NCI-H748 treated with DMSO at 0.1 percent for 48 hours (cell line): ENCODE measurements at places on chromosomes 2 and 18.

DNA sequence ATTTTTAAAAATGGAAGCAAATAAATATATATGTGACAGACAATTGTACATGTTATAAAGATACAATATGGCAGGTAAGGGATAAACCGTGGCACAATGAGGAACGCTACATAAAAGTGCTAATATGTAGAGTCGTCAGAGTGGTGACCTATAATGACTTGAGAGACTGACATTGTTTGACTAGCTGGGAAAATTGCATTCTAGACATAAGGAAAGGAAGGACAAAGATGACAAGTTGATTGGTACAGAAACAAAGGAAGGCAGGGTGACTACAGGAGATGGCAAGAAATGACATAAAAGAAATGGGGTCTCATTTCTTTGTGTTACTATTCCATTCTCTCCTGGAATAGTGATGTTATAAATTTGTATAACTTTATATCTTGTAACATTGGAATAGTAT is 420.4 kb downstream of the DSC3 start:
- no peak for DNase-seq

- DNase-seq = no peak
Observed at GRCh38 chr2:36780231-36780839, 83.8 kb downstream of the VIT start.

DNA sequence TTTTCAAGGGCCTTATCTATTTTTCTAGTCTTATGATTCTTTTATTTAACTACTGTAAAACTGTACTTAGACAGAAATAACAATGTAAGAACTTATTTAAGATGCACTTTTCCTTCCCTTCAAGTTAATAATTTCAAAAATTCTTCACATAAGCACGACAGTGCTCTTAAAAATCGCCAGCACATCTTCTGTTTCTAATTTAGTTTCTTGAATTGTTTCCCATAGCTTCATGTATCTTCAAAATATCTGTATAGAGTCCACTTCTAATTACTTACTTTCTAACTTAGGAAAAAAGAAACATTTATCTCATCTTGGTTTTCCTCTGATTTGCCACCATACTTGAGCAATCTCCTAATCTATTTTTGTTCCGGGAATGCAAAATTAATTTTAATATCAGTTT is 196.1 kb downstream of the BABAM2 start:
- no peak for DNase-seq

DNA sequence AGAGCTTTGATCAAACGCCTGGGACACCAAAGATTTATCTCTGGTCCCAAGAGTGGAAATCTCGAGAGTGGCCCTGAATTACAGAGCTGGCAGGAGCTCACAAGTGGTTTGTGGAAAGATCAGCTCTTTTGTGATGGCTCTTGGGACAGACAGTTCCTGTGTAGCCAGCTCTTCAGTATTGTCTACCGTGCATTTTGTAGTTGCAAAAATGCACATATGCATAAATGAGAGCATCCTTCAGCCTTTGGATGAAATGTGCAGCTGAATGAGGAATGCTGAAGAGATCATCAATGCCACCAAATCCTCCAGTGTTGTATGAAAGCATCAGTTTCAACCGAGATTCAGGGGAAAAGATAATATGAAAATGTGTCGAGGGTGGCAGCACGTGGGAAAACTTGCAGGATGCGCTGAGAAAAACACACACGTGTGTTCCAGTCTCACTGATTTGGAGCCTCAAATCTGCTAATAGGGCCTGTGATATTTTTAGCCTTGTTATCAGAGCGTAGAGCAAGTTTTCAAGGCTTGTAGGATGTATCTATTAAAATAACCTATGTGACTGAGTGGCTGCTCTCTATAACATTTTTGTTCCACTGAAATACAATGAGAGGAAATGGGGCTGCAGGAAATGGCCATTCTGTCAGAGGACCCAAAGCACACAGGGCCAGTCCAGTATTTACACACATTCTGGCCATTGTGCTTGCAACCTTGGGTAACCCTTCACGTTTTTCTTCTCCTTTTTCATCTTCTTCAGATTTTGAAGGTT is 138.7 kb downstream of the PRKCE start:
- no peak for DNase-seq

DNA sequence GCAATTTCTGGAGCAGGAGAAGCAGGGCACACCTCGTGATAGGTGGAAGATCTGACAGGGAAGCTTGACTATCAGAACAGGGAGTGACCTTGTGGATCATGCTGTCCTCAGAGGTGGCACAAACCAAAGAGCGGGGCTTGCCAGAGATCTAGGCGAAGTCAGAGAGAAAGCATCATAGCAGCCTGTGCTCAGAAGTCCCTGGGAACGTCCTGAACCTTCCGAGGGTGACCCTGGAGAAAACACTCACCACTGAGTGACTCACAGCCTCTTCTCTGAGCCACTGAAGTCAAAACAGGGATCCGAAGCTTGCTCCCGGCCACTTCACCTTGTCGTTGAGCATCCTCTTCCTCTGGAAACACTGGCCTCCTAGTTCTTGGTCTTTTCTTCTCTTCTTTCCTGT is 56.7 kb downstream of the IL1R2 start:
- no peak for DNase-seq

GRCh38 chr18:48323151-48323550 is 86.0 kb downstream of the ZBTB7C start:
- DNase-seq = no peak

DNA sequence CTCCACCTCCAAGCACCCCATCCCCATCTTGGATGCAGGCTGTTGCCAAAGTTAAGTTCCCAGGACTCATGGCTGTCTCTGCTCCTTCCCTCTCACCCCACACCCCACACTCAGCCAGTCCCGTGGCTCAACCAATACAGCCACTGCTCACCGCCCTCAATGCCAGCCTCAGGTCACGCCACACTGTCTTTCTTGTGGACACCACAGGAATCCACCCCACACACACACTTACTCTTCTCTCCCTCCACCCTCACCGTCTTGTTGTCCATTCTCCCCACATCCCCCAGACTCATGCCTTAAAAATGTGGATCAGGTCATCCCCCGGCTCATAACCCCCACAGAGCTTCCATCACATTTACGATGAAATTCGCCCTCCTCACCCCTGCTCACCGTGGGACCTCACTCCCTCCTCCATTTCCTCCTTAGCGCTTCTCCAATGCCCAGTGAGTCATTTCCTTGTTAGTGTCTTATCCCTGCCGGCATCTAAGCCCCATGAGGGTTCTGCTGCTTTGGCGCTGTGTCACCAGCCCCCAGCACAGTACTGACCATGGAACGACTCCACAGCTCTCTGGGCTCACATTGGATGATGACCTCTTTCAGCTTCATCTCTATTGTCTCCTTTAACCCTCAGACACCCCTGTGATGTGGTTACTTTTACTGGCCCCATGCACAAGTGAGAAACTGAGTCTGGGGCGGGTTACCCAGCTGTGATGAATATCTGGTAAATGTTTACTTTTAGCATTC is 13.8 kb downstream of the MLPH start:
- DNase-seq = no peak

DNA sequence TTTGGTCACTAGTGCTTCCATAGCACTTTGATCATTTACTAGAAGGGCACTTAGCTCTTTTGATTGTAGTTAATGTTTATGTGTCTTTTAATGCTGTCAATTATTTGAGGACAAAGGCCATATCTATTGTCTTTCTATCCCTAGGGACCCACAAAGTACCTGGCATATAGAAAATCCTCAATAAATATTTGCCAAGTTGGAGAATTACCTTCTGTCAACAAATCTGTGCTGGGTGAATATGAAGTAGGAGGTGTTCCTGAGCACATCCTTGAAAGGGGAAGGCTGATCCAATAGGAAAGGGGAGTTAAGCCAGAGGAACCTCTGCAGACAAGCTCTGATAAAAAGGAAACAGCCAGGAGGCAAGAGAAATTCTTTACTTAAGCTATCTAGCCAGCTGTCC is 8.2 kb downstream of the DPP4 start:
- DNase-seq = peak; percentile 99

DNA sequence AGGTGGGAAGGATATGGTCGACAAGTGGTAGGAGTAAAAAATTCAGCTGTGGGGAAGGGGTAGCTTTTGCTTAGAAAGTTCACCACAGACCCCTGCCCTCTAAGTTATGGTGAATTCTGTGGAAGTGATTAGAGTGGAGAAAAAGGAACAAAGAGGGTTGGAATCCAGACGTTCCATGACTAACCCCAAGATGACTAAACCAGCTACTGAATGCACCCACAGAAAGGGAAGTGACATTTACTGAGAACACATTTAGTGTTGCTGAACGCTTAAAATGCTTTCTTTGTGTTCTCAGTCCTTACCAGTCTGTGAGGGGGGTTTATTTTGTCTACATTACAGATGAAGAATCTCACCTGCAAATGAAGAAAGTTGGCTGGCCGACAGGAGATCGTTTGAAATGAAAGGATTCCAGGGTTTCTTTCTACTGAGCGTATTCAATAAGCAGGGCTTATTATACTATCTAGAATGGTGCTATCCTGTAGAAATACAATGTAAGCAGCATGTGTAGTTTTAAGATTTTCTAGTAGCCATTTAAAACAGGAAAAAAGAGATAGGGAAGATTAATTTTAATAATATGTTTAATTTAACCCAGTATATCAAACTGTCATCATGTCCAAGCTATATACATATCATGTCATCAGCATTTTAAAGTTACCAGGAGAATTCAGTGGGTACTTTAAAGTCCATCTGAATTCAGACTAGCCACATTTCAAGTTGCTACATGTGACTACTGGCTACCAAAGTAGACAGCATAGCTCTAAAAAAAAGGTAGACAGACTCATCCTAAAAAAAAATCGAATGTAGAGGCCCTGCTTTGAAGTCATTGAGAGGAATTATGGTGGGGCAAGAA is 60.1 kb downstream of the LIMS1 start:
- no peak for DNase-seq

DNA sequence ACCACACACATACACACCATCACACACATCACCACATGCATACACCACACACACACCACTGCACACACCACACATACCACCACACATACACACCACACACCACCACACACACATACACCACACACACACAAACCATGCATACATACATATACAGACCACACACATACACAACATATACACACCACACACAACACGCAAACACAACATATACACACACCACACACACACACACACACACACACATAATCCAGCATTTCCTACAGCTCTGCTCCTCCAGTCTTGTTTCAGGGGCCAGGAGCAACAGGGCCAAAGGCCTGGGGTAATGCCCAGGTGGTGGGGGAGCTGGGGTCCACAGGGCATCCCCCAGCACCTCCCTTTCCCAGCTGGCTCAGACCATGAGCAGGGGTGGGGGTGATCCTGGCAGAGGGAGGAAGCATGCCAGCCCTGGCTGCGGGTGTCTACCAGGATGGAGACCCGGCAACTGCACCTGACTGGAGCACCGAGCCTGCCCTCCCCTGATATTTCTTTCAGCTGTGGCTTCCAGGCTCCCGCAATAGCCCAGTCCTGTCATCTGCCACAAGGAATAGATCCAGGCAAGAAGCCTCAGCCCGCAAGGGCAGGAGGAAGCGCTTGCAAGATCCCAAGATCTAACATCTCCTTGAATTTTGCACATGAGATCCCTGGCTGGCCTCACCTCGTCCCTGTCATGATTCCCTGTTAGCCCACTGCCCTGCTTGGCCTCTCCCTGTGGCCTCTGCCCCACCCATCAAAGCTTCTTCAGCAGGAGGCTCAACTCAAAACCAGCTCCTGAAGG is 196.9 kb downstream of the TNS1 start:
- no peak for DNase-seq

GRCh38 chr2:239274391-239275043 is 126.3 kb downstream of the HDAC4 start:
- DNase-seq = no peak

GRCh38 chr2:58762176-58762781 is 521.2 kb upstream of the FANCL start:
- no peak for DNase-seq

DNA sequence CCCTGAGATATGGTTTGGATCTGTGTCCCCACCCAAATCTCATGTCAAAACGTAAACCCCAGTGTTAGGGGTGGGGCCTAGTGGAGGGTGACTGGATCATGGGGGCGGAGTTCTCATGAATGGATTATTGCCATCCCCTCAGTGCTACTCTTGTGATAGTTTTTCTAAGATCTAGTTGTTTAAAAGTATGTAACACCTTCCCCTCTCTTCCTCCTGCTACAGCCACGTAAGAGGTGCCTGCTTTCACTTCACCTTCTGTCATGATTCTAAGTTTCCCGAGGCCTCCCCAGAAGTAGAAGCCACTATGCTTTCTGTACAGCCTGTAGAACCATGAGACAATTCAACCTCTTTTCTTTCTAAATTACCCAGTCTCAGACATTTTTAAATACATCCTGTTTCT is 16.9 kb downstream of the PUM2 start:
- no peak for DNase-seq

DNA sequence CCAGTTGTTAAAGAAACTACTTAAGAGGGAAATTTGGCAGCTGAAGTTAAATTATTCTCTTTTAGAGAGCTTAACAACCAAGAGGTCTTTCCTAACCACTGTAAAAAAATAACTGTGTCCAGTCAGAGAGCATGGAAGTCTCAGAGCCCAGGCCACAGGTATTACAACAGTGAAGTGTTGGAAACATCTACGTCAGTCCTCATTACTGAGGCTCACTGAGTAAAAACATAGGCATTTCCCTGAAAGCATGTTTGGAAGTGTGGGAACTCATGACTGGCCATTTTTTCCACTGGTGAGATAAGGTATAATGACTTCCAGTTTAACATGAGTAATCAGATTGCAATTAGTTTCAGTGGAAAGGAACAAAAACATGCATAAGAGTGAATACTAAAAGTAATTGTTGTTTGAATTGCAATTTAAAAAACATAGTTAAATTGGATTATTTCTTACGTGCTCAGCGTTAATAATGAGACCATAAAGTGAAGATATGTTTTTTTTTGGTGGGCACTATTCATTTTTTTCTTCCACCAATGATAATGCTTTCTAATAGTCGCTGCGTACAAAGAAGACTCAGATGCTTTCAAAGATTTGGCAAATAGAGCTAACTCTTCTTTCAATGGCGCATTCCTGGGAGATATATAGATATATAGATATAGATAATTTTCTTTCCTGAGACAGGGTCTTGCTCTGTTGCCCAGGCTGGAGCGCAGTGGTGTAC is 60.8 kb downstream of the EFEMP1 start:
- DNase-seq = no peak

- DNase-seq = no peak
Observed at GRCh38 chr18:75323821-75324585, 103.5 kb downstream of the SMIM21 start.

DNA sequence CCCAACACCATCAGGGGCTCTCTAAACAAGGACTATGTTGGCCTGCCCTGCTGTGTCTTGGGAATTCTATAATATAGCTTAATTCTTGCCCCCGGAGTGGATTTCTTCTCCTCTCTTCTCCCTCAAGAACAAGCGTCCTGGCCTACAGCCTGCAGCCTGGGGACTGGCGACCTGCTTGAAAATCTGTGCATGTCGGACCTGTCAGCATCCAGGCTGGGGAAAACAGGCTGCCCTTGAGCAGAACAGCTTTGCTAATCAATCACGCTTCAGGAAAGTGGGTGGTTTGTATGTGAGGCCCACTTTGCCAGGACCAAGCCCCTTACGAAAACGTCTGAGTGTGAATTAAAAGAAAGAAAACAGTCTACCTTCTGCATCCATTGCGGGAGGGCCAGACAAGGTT is 116.7 kb downstream of the BCL2 start:
- DNase-seq = no peak
